ENCODE measurements at places on chromosomes 6 and 20. TPM values are rescaled to one million over a fixed set of nuclear protein-coding genes. Genes with fewer than 3 reads are reported as not detected.

The FGD2 gene
- total RNA-seq = 5.7 TPM

The ATF6B gene
- 21.5 TPM for total RNA-seq

The AGPAT4 gene
- 2.1 TPM for total RNA-seq

The FAM209B gene
- total RNA-seq = 0.35 TPM

The TCP11 gene
- total RNA-seq = not detected

The GSS gene
- 15.7 TPM for total RNA-seq

The HLA-DRB5 gene
- 17.7 TPM for total RNA-seq

The UNC5CL gene
- total RNA-seq = 0.40 TPM

The PIGU gene
- total RNA-seq = 10.9 TPM

The ADISSP gene
- total RNA-seq = 11.3 TPM

The TBC1D20 gene
- total RNA-seq = 23.1 TPM

The PSMB9 gene
- 12.6 TPM for total RNA-seq

The EEF1E1 gene
- 10.8 TPM for total RNA-seq

The PRELID3B gene
- total RNA-seq = 37.6 TPM

The PIM1 gene
- 28.3 TPM for total RNA-seq

The HS3ST5 gene
- total RNA-seq = not detected

Data from Right ventricle myocardium superior (tissue), 1 donor.